ENCODE measurements at places on chromosomes 2 and 18.

- DNase-seq, result no peak
Measured at GRCh38 chr2:96091711-96092572, 24.4 kb downstream of the ADRA2B start.

DNA sequence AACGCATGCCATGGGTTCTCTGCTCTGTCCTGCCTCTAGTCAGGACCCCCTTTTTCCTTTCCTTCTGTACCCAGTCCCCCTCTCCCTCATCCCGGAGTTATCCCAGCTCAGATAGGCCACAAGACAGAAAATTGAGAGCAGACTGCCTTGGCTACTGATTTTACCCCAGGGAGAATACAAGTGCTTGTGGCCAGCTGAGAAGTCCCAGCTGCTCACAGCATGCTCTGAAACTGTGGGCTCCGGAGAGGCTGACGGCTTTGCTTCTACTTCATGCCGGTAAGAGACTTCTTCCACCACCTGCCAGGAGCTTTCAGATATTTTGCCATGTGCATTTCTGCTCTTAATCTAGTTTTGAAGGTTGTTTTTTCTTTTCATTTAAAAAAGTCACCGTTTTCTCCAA is 20.0 kb upstream of the SIX2 start:
- DNase-seq, result no peak

DNA sequence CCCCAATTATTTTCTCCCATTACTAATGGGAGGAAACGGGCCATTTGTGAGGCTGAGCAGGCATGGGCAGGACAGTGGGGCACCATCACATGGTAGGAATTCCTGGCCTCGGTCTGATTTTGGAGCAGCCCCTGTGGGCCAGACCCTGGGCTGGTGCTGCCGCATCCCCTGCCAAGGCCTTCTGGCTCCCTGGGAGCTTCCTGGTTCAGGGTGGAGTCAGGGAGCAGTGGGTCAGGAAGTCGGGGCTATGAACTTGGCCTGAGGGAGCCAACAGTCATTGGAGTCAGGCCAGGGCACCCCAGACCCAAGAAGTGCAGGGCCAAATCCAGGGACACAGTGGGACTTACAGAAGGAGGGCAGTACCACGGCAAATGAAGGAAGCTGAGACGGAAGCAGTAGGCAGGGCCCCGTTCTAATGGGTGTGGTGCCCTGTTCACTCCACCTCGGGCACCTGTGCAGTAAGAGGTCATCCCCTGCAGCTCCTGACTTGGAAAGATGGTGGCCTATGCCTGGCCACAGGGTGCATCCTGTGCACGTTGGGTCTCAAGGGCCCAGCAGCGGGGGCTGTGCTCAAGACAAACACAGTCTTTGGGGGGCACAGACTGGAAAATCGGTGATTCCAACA is 328.1 kb downstream of the SMAD2 start:
- DNase-seq, result no peak

GRCh38 chr2:69780921-69781320 is 39.0 kb downstream of the ANXA4 start:
- DNase-seq, result no peak

DNA sequence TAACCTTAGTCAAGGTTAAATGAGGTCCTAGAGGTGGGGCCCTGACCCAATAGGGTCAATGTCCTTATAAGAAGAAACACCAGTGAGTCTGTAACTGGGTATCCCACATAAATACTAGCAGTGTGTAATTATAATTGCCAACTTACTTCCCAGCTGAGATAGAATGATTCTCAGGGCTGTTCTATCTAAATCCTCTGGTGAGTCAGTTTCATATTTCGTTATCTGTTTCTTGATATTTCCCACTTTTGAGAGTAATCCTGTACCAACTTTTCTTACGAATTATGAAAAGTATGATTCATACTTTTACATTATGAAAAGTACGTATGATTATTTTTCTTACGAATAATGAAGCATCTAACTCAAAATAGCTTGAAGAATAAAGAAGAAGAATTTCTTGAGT is 546.8 kb upstream of the NETO1 start:
- DNase-seq, result no peak

DNA sequence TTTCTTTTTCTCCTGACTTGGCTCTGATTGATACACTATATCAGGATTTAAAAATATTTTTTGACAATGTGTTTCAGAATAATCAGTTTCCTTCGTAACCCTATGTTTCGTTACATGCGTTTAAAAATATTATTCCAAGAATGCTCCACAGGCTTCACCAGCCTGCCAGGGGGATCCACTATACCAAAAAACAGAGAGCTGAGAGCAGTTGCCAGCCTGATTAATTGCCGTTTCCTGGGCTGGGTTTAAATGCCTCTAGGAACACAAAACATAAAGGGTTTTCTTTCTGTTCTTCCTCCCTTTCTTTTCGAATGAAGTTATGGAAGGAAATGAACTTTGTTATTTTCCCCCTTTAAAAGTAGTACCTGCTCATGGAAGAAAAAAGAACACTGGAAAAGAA is 47.9 kb downstream of the LRRFIP1 start:
- no peak for DNase-seq

DNA sequence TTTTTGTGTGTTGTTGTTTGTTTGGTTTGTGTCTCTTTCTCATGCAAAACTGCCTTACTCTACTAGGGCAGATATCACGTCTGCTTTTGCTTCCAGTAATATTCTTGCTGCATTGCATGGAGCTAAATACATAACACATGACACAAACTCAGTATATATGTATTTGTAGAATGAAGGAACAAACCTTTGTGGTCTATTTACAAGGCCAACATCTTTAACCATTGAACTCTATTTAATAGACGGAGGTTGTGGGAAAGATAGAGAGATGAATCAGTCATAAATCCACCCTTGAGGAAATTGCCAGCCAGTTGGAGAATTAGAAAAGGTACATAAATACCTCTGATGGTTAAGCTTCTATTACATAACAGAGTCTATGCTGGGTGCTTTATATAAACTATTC is 26.0 kb upstream of the IL1RL1 start:
- DNase-seq, result no peak

DNA sequence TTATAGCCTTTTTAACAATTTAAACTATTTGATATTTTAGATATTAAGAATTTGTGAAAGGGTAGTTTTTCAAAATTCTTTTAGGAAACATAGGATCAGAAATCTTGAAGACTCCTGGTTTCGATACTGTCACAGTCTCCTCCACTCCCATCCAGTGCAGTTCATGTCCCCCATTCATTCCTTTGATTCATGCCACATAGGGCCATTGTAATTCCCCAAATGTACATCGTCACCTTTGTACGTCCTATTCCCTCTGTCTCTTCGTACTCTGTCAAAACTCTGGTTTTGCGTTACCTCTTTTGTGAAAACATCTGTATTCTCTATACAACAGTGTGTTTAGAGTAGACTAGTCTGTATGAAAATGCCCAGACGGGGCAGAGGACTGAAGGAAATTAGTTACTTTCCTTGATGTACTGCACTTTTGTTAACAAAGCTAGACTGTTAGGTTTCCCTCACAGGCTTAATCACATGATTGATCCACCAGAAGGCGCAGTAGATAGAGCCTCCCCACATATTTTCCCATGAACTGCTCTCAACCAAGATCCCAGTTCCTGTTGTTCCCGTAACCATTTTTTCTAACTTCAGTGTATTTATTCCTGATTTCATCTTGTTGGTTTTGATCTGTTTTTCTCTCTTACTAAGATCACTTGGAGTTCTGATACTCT is 2.5 kb downstream of the MRPL35 start:
- DNase-seq, result no peak

DNA sequence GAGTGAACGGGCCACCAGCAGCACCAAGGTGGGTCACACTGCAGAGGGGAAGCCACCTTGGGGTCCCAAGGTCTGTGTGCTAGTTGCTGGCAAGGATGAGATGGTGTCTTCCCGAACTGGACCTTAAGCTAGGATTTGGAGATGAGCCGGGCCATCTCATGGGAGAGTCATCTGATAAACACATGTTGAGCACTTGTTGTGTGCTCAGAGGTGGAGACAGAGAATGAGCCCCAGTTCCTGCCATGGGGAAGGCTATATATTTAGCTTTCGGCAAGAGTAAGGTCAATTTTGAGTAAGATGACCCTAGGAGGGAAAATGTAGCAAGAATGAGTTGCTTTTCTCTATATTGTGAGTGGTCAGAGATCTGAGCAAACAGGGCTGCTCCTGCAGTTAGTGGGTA is 41.4 kb upstream of the RPL31 start:
- DNase-seq, result no peak

DNA sequence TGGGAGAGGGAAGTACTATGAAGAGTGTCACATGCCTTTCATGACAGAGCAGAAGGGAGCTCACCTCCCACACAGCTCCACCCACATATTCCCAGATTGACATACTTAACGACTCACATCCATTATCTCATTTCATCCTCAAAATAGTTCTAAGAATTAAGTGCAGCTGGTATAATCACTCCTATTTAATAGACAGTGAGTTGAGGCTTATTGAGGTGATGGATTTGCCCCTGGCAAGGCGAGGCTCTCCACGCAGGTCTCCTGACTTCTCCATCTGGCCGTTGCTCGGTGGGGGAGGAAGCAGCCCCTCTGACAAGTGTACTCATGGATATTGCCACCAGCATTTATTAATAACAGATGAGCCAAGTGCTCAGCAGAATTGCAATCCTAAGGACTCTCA is 81.4 kb downstream of the TGOLN2 start:
- no peak for DNase-seq

DNA sequence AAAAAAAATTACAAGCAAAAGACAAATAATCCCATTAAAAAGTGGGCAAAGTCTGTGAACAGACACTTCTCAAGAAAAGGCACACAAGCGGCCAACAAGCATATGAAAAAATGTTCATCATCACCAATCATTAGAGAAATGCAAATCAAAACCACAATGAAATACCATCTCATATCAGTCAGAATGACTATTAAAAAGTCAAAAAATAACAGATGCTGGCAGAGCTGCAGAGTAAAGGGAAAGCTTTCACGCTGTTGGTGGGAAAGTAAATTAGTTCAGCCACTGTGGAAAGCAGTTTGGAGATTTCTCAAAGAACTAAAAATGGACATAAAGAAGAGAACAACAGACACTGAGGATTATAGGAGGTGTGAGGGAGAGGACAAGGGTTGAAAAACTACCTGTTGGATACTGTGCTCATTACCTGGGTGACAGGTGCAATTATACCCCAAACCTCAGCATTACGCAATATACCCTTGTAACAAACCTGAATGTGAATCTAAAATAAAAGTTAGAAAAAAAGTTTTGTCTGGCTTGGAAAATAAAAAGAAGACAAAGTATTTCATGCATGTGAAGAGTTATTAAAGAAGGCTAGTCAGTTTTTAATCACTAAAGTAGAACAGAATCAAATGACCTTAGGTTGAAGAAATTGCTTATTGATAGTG is 8.7 kb upstream of the ACSL3 start:
- DNase-seq, result no peak

GRCh38 chr2:237993701-237994100 is 26.9 kb downstream of the UBE2F start:
- DNase-seq, result no peak

- DNase-seq, result no peak
Measured at GRCh38 chr2:26191316-26192159, 18.6 kb downstream of the GAREM2 start.

- no peak for DNase-seq
Measured at GRCh38 chr2:153786016-153786415, 85.7 kb upstream of the GALNT13 start.

DNA sequence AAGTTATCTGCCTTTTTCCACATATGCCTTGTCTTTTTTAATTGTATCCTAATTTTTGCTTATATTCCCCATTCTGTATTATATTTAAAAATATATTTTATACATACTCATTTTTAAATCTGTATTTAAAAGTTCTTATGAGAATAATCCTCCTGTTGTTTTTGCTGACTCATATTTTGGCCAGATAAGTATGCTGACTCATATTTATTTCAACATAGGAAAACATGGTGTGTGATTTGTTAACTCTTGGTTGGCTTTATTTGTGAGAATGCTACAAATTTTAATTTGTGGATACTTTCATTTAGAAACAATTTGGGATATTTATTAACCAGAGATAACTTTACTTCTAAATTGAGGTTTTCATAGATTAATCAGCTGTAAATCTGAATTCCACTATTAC is 587.7 kb downstream of the CPS1 start:
- DNase-seq, result no peak

- no peak for DNase-seq
Measured at GRCh38 chr18:31192086-31192776, 29.6 kb upstream of the DSC1 start.

DNA sequence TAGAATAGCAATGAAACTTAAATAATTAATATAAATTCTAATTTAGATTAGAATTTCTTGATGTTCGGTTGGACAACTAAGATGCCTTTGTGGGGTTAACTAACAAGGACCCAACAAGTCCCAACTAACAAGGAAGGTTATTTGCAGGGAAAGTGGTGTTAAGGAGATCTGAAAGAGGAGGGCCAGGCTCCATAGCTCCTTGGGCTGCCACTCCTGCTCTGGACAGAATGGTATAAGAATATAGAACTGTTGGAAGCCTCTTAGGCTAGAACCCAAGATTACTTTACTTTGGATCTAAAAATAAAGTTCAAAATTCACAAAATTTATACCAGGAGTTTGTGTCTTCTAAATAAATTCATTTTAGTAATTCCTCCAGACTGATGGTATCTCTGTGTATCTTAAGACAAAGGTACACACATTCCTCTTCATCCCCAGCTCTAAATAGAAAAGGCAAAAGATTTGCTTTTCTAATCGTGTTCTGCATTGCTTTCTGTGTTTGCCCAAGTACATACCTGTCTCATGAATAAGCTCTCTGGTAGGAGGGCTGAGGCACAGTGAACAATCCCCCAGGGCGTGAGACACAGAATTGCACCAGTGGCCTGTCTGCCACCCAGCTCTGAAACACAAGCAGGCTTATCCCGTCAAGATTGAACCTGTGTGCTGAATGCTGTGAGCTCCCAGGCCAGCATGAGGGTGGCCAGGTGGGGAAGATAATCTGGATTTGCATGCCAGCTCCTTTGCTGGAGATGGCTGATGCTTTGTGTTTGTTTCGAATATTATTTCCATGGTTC is 176.0 kb downstream of the ACKR3 start:
- no peak for DNase-seq

GRCh38 chr18:76367168-76368125 is 127.6 kb downstream of the ZNF516 start:
- no peak for DNase-seq

DNA sequence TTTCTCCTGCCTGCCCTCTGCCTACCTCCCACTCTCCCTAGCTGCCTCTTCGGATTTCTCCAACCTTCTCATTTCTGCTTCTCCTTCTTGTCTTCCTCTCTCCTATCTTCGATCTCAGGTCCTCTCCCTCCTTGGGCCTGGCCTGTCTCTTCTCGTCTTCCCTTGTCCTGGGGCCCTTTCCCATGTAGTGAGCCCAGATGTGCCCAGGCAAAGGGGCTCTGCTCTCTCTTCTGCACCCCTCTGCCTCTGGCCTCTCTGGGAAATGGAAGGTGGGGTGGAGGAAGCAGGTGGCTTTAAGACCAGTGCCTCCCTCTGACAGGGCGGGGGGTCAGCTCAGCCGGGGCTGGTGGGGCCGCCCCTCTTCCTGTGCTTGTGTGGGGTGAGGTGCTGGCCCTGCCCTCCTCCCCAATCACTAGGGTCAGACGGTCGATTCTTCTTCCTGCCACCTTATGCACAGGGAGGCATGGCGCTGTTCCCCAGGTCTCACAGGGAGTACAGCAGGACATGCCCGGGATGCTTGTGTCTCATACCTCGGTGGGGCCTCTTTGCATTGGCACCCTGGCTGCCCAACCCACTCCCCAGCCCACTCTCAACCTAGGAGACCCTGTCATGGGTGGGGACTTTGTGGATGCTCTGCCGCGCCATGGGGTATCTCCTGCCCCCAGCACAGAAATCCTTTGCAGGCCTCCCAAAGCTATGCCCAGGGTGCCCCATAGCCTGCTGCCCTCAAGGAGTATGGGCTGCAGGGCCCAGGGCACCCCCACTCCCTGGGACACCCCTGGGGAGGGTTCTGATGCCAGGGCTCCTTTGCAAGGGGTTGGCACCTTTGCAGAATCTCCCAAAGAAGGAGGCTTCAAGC is 213.8 kb upstream of the HAAO start:
- DNase-seq, result no peak

All from NCI-H2029 treated with DMSO at 0.1 percent for 48 hours (cell line).